ENCODE measurements at places on chromosomes 6 and 20.

DNA sequence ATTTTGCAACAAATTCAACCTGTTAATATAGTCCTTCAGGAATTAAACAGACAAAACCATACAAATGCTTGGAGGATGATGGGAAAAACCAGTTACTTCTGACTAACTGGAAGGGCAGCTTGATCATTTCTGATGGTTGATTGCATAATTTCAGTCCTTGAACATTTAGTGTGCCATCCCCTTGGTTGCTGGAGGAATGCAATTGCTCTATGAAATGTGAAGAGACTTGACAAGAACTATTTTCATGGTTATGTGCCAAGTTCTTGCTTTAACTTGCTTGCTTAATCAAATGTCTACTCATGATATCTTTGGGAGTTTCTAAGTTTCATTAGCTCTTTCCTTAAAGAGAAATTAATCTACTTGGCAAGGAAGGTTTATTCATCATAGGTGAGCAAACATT, 45.2 kb downstream of the ANKEF1 start:
- no peak for DNase-seq

DNA sequence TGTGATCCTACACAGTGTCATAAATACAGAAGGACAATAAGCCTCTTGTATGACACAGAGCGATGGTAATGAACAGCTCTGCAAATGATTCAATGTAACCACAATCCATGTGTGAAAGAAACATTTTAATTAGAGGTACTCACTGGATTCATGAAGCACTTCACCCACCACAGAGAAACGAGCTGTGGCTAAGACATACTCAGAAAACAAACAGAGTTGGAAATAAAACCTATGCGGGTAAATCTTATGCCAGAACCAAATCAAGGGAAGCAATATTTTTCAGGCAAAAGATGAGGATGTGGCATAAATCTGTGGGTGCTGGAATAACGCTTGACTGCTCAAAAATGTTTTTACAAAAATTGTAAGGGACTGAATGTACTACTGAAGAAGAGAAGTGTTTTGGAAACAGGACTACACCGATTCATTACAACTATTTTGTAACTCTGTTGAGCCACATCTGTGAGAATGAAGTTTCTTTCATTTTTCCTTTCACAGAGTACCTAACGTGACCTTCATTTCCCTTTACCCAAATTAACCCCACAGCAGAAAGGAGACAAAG, 112.1 kb downstream of the WDR27 start:
- DNase-seq, result no peak

DNA sequence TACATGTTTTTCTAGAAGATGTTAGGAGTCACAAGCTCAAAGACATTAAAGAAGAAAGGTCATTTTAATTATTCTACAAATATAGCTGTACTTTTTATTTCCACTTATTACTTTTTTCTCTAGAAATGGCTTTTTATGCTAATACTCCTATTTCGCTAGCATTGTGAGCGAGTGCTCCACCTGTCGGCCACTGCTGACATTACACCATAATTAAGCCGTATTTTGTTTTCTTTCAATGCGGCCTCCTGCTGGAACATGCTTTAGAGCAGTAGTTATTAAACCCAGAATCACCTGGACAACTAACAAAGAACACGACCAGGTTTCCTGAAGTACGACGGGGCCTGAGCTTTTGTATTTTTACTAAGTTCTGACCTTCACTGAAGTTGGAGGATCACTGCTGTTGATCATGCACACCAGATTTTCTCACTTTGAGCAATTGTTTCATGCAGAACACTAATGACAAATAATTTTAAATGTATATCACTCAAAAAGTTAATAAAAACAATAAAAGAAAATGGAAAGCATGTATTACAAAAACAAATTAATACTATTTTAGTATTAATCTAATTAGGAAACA, 74.1 kb upstream of the PAK5 start:
- DNase-seq, result no peak

DNA sequence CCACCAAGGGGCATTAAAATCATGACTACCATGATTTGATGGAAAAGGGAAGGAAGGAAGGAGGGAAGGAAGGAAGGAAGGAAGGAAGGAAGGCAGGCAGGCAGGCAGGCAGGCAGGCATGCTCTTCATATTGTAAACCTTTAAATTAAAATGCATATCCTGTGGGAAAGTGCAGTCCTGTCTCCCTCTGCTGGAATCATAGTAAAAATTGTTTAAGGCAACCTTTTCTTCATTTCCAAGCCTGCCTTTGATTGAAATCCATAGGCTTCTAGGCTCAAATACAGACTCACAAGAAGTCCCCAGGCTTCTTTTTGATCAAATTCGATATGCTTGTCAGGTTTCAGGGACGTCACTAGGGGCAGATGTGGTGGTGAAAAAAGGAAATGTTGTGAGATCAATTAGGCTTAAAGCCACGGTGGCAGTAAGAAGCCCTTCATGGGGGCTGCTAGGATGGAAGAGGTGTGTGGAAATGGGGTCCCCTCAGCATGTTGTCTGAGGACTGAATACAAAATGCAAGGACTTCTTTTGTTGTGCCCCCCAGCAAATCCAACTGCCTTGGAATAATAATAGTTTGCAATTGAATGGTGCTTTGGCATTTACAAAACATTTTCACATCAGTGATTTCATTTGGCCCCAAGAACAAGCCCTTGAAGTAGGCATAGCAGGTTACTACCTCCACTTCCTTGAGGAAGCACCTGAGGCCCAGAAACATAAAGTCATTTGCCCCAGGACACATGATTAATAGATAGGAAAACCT, 25.6 kb upstream of the GABRR1 start:
- DNase-seq, result no peak
